ENCODE measurements at places on chromosomes 7 and 10. TPM values are rescaled to one million over a fixed set of nuclear protein-coding genes. Genes with fewer than 3 reads are reported as not detected.

Gene LEP
- 70.7 TPM for total RNA-seq

Gene CRYGN
- not detected for total RNA-seq

- DNase-seq: no peak
These were observed 250.8 kb downstream of the KCNMA1 start for GRCh38 chr10:77386838-77387237.

DNA sequence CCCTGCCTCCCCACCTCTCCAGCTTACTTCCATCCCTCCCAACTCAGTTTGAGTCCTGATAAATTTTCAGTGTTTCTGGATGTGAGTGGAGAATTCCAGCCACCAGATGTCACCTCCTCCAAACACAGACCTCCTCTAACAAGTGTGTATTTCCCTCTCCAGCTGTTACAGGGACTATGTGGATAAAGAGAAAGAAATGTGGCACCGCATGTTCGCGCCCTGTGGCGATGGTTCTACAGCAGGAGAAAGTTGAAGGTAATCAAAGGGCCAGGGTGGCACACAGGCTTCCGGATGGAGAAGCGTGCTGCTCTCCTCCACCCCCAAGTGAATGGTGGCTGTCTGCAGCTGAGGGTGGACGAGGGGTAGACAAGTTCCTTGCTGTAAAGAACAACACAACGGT, 14.7 kb downstream of the FKBP6 start:
- peak; percentile 43 for DNase-seq

Gene ELN
- 46.5 TPM for total RNA-seq

- no peak for DNase-seq
These were observed 393.7 kb upstream of the MBL2 start for GRCh38 chr10:53166325-53166724.

DNA sequence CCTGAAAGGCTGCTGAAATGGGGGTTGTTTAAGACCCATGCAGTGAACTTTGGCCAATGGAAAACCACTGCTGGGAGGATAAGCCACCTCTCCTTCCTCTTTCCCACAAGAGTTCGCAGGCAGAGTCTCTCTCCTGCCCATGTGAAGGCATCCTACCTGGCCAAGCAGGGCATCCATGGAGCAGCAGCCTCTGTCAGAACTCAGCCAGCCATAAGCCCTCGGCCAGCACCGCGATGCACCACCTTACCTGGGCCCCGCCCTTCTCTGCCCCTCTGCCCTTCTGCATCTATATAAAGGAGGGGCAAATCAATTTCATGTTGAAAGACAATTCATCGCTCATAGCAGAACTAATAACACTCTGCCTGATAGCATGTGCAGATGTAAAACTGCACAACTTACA, 6.1 kb upstream of the STK32C start:
- no peak for DNase-seq

Gene SPDYE2
- total RNA-seq: not detected

GRCh38 chr7:126750207-126750911, 502.4 kb downstream of the GRM8 start:
- DNase-seq: no peak

Gene AFAP1L2
- 137 TPM for total RNA-seq

DNA sequence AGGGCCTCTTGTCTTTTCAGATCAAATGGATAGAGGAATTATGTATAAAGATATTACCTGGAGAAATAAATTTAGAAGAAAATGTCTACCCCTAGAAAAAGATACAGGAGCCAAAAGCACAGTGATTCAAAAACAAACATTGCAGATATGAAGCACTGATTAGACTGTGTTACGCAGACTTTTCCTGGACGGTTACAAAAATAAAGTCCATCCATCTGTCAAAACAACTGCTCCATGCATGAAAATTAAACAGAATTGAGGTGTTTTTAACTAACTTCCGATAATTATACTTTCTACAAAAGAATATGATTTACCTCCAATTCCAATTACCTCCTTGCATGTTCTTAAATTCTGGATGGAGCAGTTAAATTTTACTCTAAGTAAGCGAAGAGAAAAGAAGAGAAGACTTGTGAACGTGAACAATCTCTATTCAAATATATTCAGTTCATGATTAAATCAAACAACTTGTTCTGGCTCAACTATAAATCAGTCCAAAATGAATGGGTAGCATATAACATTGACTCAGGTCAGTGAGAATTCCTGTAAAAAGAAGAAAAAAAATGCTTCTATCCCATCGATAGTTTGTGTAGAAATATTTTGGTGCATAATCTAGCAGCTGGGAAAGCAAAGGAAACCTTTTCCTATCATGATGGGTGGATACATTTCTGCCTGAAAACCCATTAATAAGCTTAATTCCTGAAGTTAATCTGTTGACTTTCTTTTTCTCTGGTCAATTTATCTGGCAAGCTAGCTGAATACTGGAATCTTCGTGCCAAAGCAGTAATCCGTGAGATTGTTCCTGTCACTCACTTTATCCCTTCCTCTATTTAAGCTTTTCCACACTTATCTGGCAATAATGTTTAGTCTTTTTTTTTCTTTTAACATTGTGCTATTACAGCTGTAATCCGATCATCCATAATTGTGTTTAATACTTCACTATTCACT, 80.4 kb downstream of the SEMA3A start:
- no peak for DNase-seq

- no peak for DNase-seq
These were observed 23.6 kb downstream of the AKR1B1 start for GRCh38 chr7:134435161-134435920.

DNA sequence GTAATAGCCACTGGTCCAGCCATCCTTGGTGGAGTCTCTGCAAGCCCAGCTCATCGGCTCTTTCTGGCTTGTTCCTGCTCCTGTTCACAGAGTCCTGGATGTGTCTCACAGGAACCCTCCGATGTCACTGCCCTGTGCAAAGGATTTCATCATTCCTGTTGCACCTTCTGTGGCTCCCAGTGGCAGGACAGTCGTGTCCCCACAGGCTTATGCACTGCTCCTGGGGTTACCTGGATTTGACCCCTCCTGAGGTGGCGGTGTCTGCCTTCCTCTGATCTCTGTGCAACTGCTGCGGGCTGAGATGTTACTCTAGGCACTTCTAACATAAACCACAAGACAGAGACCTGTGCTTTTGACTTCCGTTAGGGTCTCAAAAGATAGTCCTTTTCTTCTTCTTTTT, 30.6 kb downstream of the APBB1IP start:
- no peak for DNase-seq

GRCh38 chr10:69504576-69505250, 53.4 kb downstream of the TSPAN15 start:
- DNase-seq: no peak

GRCh38 chr10:24463611-24464426, 254.9 kb downstream of the KIAA1217 start:
- DNase-seq: no peak

Gene SGCE
- total RNA-seq: 154 TPM

- no peak for DNase-seq
These were observed 10.2 kb downstream of the PYROXD2 start for GRCh38 chr10:98404571-98405359.

Gene CYP2C8
- 1.0 TPM for total RNA-seq

Gene SP8
- 0.21 TPM for total RNA-seq

- DNase-seq: no peak
These were observed 183.5 kb downstream of the CREB5 start for GRCh38 chr7:28595801-28596200.

DNA sequence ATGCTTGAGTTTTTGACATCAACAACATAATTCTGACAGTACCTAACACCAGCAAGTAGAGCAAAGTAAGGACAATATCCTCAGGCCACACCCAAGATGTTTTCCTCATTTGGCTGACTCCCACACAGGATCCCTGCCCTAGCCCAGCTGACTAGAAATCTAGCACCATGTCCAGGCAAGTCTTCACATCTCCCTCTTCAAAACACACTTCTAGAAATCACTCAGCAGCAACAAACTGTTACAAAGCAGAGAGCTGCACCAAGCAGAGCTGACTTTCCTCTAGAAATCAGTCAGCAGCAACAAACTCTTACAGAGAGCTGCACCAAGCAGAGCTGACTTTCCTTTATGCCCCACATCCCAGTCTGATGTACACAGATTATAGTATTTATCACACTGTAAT, 7.7 kb downstream of the TMEM168 start:
- no peak for DNase-seq

Gene CCDC172
- total RNA-seq: not detected

Gene NODAL
- total RNA-seq: not detected

GRCh38 chr10:36393801-36394200, 731.6 kb upstream of the ANKRD30A start:
- DNase-seq: no peak

DNA sequence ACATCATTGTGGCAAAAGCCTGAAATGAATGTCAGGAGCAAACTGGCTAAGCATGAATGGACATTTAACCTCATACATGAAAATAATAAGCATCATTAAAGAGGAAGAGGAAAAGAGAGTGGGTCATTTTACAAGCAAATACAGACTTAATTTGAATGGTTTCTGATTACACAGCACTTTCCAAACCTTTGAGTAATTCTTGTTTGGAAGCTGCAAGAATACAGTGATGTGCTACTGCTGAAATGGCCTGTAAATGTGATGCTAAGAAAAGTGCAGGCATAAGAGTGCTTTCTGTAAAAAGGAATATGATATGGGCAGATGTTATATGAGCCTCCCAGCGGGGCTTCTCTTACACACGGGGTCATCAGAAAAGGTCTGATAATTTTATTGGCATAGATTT, 30.2 kb downstream of the TAS2R16 start:
- DNase-seq: no peak

DNA sequence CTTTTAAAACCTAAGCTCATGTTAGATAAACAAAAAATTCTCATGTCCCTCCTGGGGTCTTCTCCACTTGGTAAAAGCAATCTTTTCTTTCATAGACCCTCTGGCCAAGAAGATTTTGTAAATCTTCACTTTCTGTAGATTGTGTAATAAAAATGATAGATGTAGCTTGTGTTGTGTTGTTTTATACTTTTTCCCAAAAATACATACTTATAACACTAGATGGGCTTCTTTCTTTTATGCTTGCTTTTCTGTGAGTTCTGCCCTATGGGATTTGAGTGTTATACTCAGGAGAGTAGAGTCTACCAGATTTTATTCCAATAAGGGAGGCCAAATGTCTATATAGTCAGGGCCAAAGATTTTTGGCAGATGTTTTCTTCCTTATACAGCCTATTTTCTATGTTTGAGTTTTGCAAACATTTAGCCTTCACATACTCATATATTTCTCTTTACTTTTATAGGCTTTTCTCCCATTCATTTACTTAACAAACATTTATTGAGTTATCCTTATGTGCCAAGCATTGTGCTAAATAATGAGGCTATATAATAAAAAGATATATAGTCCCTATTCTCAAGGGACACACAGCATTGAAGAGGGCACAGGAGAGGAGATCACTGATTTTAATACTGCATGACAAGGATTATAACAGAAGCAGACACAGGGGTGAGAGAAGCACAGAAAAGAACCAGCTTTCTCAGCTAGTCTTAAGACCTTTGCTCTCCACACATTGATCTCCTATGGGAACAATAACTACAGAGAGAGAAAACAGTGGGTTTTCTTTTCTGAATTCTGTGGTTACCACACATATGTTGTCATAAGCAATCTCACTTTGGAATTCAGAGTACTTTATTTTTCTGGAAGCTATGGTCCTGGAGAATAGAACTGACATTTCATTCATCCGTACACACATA, 58.0 kb upstream of the PNLIP start:
- DNase-seq: no peak

- DNase-seq: no peak
These were observed 27.8 kb downstream of the CHST15 start for GRCh38 chr10:124065382-124066125.

Gene VCL
- 99.6 TPM for total RNA-seq

Gene OR2A1
- 0.60 TPM for total RNA-seq
